H9 (cell line): ENCODE measurements at places on chromosomes 2 and 18. TPM values are rescaled to one million over a fixed set of nuclear protein-coding genes. Genes with fewer than 3 reads are reported as not detected.

- no peak for DNase-seq
Observed at GRCh38 chr2:174888146-174888545, 117.0 kb downstream of the CHN1 start.

DNA sequence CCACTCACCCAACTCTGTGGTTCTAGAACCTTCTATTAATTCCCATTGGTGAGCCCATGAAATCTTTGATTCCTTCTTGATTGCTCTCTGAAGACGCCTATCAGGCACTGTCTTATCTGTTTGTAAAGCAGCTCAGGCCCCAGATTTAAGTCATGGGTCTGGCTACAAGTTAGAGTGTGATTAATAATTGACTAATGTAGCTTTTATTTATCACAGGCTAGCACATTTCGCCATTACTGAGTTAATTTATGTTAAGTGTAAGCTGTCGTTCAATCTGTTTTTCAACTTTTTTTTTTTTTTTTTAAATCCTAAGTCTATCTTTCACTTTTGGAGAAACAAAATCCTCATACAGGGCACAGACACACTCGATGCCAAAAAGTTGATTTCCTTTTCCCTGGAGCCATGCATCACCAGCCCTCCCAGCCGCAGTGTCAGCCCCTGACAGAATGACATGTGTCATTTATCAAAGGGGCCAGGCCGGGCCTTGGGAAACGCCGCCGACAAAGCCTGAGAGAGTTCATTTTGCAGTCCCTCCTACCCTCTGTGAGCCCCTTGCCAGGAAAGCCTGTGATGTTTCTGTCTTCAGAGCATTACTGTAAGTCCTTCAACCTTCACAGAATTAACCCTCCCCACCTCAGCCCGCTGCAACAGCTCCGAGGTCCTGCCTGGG lies 15.8 kb downstream of the TSHZ1 start:
- DNase-seq = no peak

- DNase-seq = no peak
Observed at GRCh38 chr2:16319551-16320121, 346.0 kb downstream of the CYRIA start.

- no peak for DNase-seq
Observed at GRCh38 chr2:174080672-174081121, 115.5 kb upstream of the SP3 start.

DNA sequence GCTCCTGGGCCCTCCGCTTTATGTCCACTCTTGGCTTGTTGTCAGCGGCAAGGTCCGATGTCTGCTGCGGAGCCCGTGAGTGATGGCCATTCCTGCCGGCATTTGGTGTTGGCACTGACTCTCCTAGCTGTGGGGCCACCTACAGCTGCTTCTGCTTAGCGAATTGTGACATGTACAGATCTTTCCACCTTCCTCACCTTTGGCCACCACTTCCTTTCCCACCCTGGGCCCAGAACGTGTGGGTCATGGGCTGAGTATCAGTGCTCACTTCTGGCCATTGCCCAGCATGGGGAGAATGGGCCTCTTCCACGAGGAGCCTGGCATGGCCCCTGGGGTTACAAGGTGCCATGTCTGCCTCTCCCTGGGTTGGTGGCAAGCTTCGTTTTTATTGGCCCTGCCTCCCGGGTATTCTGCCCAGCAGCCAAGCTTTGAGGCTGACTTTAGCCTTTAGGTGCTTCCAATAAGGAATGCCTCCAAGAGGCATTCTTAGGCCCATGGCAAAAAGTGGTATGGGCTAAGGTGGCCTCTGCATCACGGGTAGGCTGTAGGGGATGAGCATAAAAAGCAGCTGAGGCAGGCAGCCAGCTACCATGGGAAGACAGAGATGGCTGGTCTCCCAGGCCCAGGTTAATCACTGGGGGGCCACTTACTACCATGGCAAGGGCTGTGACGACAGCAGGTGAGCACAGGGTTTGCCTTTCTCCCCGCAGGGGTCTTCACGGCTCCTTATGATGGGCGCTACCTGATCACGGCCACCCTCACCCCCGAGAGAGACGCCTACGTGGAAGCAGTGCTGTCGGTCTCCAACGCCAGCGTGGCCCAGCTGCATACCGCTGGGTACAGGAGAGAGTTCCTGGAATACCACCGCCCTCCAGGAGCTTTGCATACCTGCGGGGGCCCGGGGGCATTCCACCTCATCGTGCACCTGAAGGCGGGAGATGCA lies 65.8 kb downstream of the EMILIN2 start:
- peak; percentile 41 for DNase-seq

- DNase-seq = no peak
Observed at GRCh38 chr2:25281941-25282340, 59.8 kb downstream of the DNMT3A start.

- peak; percentile 31 for DNase-seq
Observed at GRCh38 chr2:40658941-40659340, 207.1 kb upstream of the SLC8A1 start.

- DNase-seq = no peak
Observed at GRCh38 chr2:98505311-98505808, 60.7 kb downstream of the INPP4A start.

GRCh38 chr2:226699321-226699720 lies 100.3 kb downstream of the IRS1 start:
- no peak for DNase-seq

GRCh38 chr2:240603846-240604245 lies 17.3 kb downstream of the CAPN10 start:
- no peak for DNase-seq

- no peak for DNase-seq
Observed at GRCh38 chr18:13572148-13572547, 154.2 kb downstream of the FAM210A start.

- no peak for DNase-seq
Observed at GRCh38 chr2:152602750-152603149, 114.5 kb downstream of the PRPF40A start.

DNA sequence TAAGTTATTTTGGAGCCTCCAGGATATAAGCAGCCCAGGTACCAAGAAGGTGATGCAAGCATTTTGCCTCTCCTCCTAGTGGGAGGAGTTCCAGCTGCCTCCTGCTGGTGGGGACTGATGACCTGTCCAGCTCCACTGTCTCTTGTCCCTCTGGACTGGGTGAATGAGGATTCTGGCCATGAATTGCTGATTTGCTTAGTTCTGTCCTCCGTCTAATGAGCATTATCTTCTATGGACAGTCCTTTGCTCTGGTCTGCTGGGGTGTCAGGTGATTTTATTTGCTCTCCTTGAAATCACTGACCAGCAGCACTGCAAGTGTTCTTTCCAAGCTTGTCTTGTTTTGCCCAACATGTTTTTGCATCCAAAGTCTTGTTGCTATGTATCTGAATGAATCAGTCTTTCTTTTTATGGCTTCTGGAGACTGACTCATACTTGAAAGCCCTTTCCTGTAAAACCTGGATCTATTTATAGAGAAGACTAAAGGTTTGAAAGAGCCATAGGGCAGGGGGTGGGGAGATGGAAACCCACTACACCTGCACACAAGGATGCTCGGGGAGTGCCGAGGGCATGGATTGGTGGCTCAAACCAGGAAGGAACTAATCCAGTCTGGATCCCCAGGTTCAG lies 40.5 kb upstream of the EFHD1 start:
- DNase-seq = no peak

DNA sequence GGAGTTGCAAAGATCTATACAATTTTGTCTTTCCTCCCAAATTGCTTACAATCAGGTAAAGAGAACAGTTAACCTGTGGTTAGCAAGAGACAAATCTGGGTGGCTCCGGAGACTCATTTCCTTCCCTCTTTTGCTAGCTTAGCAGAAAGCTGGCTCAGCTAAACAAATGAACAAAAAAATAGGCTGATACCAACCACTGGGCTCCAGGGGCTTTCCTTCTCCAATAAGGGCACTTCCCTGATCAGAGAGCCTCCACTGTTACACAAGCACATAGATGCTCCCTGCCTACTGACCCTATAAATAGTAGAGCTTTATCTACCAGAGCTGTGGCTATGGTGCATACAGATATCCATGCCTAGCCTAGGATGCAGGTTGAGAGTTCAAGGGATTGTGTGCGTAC lies 90.1 kb upstream of the ARL5A start:
- no peak for DNase-seq

- no peak for DNase-seq
Observed at GRCh38 chr2:220935789-220936321, 636.2 kb downstream of the EPHA4 start.

DNA sequence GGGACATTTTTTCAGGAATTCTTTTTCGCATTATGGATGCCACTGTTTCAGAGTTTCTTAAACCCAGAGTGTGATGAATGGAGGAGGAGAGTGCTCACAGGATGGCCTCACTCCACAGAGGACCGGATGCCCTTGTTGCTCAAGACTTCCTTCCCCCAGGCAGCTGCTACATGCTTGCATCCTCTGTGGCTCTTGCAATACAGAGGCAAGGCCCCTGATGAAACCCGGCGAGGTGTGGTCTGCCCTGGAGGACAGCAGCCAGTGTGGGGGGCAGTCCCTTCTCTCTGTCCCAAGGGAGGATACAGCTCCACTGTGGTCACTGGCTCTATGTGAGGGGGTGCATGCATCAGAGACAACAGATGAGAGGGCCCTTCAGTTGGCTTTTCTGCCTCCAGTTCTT lies 109.6 kb downstream of the SH3RF3 start:
- DNase-seq = no peak

DNA sequence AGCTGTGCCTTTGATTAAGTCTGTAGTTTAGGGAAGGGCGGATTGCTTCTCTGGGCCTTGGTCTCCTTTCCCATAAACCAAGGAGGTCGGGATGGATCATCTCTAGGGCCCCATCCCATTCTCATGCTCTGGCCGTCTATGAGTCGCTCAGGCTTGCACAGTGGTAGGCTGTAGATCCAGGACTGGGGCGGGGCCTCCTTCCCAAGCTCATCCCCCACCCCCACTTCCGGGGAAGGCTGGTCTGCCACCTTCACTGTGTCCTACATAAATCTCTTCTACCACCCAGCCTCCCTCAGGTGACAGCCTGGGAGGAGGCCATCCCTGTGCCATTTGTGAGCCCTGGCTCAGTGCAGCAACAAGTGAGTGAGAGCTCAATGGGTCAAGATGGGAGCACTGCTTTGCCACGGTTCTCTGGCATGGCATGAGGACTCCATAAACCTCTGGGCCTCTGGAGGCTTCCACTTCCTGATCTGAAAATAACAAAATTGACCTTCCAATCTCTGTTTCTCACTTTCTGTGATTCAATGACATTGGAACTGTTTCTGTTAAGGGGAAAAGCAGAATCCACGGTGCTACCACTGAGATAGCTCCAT lies 68.5 kb downstream of the SUMO1 start:
- peak; percentile 37 for DNase-seq

DNA sequence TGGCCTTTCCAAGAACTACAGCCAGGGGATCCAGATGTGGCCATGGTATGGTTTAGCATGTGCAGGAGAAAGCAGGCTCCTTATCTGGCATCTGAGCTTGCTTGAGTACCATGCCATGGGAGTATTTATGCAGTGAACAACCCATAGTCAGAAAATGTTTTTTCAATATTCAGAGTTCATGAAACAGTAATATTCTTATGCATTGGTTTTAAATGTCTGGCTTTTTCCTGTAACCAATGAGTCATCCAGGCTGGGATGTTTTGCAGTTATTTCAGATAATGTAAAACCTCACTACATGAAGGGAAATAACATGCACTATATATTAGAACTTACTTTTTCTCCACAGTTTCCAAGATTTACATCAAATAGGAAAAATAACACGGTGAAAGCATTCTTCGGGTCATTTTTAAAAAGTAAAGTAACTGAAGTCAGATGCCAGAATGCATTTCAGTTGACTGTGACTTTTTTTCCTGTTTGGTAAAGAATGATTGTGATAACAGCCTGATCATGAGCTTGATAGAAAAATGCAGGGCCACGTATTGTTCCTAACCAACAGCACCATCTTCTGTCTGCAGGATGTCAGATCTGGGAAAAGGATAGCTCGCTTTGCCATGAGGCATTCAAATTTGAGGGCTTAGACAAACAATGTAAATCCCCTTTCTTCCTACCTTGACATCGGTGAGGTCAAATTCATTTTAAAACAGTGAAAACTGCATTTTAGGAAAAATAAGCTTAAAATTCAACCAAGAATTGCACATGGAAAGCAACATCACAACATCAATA lies 152.8 kb downstream of the DSC3 start:
- peak; percentile 41 for DNase-seq

DNA sequence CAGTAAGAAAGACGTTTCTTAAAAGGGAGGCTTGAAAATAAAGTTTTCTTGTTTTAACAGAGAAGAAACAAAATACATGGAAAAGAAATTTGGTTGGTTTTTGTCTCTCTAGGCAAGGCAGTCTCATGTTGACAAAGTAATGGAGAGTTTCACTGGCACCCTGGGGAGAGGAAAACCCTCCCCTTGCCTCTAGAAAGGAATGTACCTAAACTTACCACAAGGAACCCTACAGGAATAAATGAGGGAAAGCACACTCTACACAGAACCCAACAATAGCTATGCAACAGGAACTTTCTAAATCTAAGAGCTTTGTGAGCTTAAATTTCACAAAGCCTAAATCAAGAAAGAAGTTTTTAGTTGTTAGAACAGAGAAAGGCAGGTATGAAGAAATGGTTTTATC lies 37.0 kb downstream of the FIGN start:
- peak; percentile 65 for DNase-seq

DNA sequence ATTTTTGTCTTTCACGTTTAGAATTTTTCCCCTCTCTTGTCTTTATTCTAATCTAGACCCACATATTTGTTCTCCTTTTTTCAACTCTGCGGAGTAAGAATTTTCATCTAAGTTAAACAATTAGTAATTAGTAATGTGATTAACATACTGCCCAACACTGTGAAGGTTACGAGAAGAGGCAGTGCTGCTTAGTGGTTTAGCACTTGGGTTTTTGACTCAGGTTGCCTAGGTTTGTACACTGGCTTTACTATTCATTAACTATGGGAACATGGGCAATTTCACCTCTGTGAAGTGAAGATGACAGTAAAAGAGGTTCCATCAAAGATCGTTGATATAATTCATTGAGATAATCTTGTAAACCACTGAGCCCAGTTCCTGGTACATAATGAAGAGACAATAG lies 82.2 kb upstream of the PNPT1 start:
- DNase-seq = no peak

GRCh38 chr2:239826786-239827522 lies 198.2 kb downstream of the NDUFA10 start:
- DNase-seq = peak; percentile 14

- DNase-seq = no peak
Observed at GRCh38 chr2:240591226-240591625, 4.7 kb downstream of the CAPN10 start.

The SPHKAP gene
- not detected in 2 replicates for total RNA-seq

The ZRANB3 gene
- total RNA-seq = 15.4 and 16.7 TPM in 2 replicates

The ZAP70 gene
- total RNA-seq = 0.22 and 0.24 TPM in 2 replicates

The EGR4 gene
- total RNA-seq = 0.85 and 1.2 TPM in 2 replicates

The CCDC150 gene
- total RNA-seq = 22.1 and 26.2 TPM in 2 replicates

The ECEL1 gene
- total RNA-seq = 8.2 and 8.4 TPM in 2 replicates

The GCKR gene
- total RNA-seq = 0.11 and 0.33 TPM in 2 replicates

The HOXD12 gene
- not detected in 2 replicates for total RNA-seq

The SP5 gene
- total RNA-seq = 1.7 and 2.2 TPM in 2 replicates

The MRO gene
- total RNA-seq = 0.57 and 0.72 TPM in 2 replicates

The ZSWIM2 gene
- total RNA-seq = not detected in 2 replicates

The SMC6 gene
- 40.3 and 41.9 TPM in 2 replicates for total RNA-seq

The EPB41L3 gene
- 14.3 and 16.1 TPM in 2 replicates for total RNA-seq

The VSNL1 gene
- 9.2 and 9.9 TPM in 2 replicates for total RNA-seq

The EMX1 gene
- total RNA-seq = 0.64 and 0.72 TPM in 2 replicates

The NEU2 gene
- not detected in 2 replicates for total RNA-seq
